Fibroblast of skin of right quadriceps (primary cell): ENCODE measurements at places on chromosomes 4 and X.

GRCh38 chr4:71537551-71538065 is 198.8 kb downstream of the SLC4A4 start:
- DNase-seq: no peak

- no peak for DNase-seq
These were observed 103.7 kb downstream of the APOOL start for GRCh38 chrX:85107407-85107806.

GRCh38 chr4:37383579-37384229 is 139.2 kb downstream of the NWD2 start:
- peak; percentile 3 for DNase-seq

DNA sequence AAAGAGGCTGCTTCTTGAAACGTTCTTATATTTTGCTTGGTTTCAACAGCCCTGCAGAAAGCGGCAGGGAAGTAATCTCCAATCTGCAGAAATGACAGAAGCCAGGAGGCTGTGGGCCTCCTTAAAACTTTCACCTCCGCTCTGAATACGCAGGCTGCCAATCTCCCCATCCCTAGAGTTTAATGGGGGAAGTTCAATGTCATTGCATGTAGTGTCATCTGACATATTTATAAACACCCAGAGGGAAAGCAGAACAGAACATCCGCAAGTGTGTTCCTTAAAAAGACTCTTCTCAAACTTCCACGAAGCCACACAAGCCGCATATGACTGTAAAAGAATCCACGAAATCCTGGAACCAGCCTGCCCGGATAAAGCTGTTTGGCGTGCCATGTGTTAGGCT is 148.8 kb upstream of the TBL1X start:
- no peak for DNase-seq

DNA sequence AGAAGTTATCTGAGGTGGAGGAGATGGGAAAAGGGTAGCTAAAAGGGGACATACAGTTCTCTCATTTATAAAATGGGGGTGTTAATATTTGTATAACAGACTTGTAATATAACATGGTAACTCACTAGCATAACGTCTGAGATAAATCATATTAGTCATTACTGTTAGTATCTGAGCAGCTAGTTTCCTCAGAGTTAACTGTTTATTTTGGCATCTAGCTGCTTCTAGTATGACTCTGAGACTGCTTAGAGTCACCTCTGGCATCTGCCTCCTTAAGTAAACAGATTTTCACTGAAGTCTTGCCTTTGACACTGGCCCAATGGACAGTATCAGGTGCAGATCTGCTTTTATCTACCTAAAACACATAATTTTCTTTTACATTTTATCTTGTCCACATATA is 58.1 kb downstream of the SLC30A9 start:
- peak; percentile 36 for DNase-seq

DNA sequence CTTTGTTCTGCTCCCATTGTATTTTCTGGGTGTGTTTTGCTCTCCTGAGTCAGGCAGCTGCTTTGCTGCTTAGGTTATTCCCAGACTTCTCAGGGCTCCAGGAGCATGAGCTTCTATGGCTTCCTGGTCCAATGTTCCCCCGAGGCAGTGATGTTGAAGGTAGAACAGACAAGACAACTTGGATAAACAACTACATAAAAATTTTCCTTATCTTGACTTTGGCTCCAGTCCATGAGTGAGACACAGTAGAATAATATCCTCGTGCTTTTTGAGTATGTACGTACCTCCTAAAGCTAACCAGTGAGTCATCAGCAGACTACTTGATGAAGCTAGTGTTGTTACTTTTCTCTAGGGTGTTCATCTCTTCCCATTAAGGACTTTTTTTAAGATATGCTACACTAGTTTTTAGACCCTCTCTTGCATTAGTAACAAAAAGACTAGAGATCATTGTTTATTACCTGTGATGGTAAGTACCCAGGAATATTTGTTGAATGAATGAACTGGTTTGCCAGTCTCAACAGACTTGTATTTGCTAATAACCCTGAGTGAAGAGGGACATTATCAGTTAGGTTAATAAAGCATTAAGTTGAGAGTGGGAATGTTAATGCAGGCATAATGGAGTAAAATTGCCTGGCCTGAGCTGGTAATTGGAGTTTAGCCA is 131.9 kb downstream of the FHIP1A start:
- DNase-seq: peak; percentile 87

DNA sequence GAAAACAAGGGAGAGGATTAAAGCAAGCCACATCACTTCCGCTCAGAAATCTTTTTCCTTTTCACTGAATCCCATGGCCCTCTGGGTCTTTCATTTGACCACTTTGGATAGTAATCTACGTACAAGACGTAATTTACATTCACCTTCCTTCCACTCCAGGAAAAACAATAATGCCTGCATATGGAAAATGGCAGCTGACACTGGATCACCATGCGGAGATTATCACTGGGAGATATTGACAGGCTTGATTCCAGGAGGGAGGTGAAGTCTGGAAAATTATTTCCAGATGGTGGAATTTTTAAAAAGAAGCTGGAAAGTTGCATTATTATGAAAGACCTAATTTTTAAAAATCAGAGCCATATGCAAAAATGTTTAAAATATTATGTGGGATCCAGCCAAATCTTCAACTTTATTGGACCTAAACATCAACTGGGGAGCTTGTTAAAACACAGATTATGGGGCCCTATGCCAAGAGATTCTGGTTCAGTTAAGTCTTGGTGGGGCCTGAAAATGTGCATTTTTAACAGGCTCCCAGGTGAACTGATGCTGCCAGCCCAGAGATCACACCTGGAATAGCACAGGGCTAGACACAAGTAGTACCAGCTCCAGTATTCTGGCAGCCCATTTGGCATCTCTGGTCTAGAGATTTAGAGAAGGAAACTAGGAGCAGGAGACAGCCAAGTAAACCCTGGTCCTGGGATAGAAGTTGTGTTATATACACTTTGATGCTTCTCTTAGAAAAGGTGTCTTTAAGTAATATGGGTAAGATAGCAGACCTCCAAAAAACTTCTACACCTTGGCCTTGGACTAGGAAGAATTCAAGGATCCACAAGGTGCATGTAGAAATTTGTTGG is 290.3 kb upstream of the LDB2 start:
- DNase-seq: peak; percentile 44

GRCh38 chr4:185232370-185232769 is 23.0 kb downstream of the SNX25 start:
- DNase-seq: peak; percentile 55

- no peak for DNase-seq
These were observed 1.5 kb downstream of the FUNDC2 start for GRCh38 chrX:155028129-155028528.

DNA sequence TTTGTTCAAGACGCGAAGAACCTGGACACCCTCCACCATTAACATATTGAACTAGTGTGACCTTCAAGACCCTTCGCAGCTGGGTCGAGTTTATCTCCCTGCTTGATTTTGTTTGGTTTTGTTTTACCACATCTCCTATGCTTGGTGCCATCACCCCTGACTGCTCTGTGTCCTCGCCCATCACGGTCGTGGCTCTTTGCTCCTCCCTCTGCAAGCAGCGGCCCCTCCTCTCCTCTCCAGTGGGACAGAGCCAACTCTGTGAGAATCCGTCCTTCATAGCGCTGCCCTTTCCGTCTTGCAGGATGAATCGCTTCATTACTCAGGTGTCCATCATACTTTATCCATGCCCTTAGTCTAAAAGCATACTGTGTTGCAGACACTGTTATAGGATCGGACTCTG is 9.1 kb upstream of the FAM149A start:
- no peak for DNase-seq

DNA sequence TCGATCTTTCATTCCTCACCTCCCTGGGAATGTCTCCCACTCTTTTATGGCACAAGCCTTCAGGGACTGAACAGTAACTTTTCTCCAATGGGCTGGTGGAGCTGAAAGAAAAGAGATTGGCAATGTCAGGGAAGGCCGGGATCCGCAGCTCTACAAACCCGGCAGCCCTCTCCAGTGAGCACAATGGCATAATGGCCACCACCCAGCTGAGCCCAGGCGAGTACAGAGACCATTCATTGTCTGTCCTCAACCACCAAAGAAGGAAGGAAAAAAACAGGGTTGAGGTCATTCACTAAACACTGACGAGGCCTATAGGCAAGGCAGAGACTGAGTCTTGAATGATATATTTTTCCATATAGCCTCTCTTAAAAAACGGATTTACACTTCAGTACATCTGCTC is 3.6 kb downstream of the GEMIN8 start:
- DNase-seq: no peak

DNA sequence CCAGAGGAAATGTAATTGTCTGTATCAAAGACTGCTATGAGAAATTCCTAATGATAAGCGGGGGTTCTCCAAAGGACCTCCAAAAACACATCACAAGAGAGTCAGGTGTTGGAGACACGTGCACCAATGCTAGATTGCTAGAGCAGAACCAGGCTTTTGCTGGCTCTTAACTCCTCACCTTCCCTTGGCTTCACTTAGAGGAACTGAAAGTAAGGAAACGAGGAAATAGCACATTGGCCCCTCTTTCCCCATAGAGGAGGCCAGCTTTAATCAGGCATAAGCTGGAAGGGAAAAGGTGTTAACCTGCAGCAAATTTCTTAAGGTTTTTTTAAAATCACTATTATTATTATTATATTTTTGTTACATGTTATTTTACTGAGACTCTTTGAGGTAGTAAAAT is 13.6 kb downstream of the OTC start:
- DNase-seq: no peak

DNA sequence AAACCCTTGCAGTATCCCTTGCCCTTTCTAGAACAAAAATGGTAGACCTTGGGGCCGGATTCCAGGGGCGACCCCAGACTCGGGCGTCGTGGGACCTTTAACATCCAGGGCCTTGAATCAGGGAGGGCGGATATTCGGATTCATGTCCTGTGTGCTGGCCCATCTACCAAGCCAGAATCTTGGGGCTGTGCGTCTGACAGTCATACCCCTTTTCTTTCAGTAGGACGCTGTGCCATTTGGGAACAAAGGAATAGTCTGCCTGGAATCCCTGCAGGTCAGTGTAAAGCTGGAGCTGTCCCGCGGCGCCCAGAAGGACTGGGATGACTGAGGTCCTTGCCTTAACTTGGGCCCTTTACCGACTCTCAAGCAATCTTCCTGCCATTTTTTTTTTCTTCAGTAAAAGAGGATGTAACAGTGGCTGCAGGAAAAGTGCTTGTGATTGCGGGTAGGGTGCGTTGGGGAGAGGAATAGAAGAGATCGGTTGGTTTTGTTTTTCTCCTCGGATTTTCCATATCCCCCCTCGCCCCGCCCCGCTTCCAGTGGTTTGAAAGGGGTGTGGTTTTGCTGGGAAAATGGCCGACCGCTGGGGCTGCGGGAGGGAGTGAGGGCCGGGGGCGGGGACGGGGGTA is 518 bp downstream of the ARMCX1 start:
- peak; percentile 48 for DNase-seq

GRCh38 chrX:143429811-143430210 is 87.5 kb downstream of the SPANXN3 start:
- DNase-seq: no peak

- DNase-seq: peak; percentile 58
These were observed 29.5 kb downstream of the DMP1 start for GRCh38 chr4:87679449-87680169.

GRCh38 chr4:28469387-28469786 is 1608.7 kb downstream of the STIM2 start:
- no peak for DNase-seq

- no peak for DNase-seq
These were observed 139.4 kb upstream of the CPEB2 start for GRCh38 chr4:14862891-14863290.
